Foreskin keratinocyte (primary cell): ENCODE measurements at places on chromosomes 13 and 19.

- DNase-seq = peak; percentile 31
Observed at GRCh38 chr13:72839831-72840426, 58.0 kb downstream of the PIBF1 start.

DNA sequence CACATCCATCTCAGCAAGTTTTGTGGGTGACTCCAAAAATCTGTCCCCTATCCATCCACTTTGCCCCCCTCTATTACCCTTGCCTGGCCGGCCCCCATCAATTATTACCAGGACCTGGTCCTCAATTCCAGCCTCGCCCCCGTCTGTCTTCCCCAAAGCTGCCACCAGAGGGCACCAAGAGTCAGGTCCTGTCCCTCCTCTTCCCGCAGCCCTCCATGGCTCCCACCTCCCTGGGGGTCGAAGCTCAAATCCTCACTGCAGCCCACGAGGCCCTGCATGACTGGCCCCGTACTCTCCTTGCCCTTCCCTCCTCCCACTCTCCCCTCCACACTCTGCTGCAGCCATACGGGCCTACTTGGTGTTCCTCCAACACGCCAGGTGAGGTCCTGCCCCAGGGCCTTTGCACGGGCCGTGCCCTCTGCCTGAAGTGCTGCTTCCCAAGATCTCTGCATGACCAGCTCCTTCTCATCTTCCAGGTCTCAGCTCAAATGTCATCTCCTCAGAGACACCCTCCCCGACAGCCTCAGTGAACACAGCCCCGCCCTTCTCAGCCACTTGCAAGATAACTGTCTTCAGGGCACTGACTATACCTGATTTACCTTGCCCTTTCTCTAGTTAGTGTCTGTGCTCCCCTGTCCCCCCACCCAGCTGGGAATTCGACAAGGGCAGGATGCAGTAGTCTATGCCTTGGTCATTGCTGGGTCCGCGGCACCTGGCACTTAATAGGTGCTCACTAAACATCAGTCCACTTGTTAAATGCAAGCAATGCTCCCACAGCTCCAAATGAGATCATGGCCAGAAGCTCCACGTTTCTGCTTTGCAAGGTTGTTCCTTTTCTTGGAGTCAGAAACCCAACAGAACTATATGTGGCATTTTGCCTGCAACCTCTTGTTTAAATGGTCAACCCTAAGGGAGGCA, 16.8 kb upstream of the SEMA6B start:
- DNase-seq = no peak

- no peak for DNase-seq
Observed at GRCh38 chr19:39070888-39071287, 13.3 kb upstream of the ACP7 start.

DNA sequence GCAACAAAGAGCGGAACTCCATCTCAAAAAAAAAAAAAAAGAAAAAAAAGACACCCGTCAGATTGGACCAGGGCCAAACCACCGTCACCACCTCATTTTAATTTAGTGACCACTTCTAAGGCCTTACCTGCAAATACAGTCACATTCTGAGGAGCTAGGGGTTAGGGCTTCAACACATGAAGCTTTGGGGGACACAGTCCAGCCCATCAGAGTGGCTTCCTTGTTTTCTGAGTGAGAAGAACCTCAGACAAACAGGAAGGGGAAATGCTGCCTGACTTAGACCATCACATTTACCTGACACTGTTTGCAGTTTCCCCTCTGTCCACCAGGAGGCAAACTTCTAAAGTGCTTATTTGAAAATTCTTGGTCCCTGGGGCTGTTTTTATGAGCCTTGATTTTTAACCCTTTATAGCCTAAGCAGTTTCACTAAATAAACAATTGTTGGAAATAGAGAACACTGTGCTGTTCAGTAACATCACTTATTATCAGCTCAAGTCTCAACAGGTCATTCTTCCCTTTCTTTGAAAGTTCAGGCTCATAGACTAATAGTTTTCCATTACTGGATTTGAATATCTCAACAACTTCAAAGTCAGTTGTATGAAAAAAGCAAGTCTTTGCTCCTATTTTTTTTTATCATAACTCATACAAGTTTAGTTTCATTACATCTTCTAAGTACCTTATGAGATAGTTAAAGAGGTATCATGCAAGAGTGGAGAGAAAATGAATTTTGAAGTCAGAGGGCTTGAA, 74.9 kb upstream of the WASF3 start:
- DNase-seq = peak; percentile 64

GRCh38 chr19:57949296-57949695, 1.8 kb upstream of the ZNF256 start:
- no peak for DNase-seq

DNA sequence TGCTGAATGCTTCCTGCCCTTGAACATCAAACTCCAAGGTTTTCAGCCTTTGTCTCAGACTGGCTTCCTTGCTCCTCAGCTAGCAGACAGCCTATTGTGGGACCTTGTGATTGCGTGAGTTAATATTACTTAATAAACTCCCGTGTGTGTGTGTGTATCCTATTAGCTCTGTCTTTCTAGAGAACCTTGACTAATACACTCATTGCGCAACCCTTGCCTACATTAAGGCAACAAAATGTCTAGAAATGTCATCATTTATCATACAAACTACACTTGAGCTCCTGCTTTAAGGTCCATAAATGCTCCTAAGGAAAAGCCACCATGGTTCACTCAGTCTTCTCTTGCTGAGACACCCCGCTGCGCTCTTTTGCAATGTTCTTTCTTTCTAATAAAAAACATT, 2861.0 kb downstream of the PCDH9 start:
- DNase-seq = peak; percentile 6

- DNase-seq = no peak
Observed at GRCh38 chr13:48110931-48111721, 16.2 kb upstream of the MED4 start.

DNA sequence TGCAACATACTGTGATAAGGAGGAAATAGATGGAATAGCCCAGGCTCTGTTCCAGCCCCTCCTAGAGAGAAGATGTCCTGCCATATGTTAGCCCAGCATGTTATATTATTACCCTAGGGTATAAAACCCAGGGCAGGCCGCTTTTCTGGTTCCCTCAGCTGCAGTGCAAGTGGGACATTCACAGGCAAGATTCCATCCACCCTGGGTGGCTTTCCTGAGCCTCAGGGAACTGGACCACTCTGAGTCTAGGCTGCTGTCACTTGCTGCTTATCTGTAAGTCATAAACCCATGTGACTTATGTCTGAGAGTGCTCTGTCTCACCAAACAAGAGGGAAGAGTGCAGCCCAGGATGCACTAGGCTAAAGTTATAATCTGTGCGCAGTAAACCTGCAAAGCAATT, 413.2 kb downstream of the MZT1 start:
- no peak for DNase-seq

- no peak for DNase-seq
Observed at GRCh38 chr13:30334663-30335386, 27.5 kb upstream of the KATNAL1 start.

DNA sequence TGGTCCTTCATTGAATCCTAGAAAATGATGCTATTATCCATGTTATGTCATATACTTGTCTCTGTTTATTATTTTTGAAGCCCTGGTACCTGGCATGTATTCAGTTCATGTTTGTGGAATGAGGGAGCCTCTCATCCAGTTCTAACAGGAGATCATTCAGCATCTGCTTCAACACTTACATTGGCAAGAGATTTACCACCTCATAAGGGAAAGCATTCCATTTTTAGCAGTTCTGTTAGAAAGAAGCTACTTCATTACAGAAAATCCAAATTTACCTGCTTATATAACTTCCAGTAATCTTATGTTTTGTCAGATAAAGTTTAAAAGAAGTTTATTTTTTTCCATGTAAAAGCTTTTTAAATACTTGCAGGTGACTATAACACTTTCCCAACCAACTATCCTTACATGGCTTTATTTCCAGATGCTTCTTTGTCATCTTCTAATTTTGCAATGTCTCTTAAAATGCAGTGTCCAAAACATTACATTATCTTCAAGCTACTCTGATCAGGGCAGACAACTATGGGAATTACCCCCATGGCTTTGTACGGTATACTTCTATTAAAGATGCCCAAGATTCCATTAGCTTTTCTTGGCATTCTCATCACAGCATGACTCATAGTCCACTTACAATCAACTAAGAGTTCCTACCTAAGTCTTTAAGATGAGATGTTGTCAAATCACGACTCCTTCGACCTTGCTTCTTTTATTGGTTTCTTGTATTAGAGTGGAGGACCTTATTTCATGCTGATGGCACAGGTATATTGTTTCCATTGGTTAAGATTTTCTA, 262.1 kb downstream of the PCDH9 start:
- DNase-seq = no peak

DNA sequence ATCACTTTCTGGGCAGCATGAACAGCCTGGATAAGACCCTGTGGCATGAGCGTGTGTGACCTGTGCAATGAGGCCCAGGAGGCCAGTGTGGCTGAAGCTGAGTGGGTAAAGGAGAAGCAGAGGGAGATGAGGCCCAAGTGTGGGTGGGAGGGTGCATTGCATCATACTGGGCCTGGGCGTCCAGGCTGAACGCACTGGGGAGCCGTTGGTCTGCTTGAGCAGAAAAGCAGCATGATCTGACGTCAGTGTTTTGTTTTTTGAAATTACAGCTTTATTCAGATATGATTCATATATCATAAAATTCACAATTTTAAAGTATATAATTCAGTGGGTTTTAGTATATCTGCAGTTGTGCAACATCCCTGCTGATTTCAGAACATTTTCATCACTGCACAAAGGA, 409.7 kb downstream of the HS6ST3 start:
- DNase-seq = no peak

- DNase-seq = no peak
Observed at GRCh38 chr13:97429681-97430081, 4.3 kb upstream of the RAP2A start.

DNA sequence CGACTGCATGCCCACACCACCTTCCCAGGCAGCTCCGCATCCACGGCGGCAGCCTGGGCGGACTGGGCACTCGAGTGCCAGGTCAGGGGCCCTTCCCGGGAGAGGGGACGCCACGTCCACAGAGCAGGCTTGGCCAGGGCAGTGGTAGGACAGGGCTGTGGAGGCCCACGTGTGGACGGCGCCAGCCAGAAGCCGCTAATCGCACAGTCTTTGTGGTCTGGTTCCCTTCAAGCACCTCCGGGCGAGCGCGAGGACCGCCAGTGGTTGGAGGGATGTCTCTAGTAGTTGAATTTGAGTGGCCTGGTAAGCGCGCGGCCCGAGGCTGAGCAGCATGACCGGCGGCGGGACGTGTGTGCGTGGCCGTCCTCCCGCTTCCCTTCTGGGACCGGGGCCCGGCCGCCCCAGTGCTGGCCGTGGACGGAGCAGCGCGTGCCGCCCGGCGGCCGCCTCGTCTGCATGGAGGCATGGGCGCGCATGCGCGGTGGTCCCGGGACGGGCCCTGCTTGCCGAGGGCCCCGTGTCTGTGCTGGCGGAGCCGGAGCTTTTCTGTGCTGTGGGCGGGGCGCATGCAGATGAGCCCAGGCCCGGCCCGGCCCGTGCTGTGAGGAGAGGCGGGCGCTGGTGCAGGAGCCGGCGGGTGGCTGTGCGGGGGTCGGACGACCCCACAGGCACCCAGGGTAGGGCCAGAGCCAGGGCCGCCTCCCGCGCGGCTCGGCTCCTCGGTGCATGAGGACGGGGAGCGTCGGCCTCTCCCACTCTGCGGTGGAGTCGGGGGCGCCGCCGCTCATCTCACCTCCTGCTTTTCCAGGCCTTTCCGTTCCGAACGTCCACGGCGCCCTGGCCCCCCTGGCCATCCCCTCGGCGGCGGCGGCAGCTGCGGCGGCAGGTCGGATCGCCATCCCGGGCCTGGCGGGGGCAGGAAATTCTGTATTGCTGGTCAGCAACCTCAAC, 8.6 kb downstream of the PTBP1 start:
- no peak for DNase-seq
